ENCODE measurements at places on chromosomes 4 and X. TPM values are rescaled to one million over a fixed set of nuclear protein-coding genes. Genes with fewer than 3 reads are reported as not detected.

Gene ARHGAP4
- total RNA-seq: 57.8 TPM

Gene FAT1
- total RNA-seq: 124 TPM

Gene CLIC2
- total RNA-seq: 0.56 TPM

Gene SMAD1
- total RNA-seq: 33.6 TPM

Gene HOPX
- not detected for total RNA-seq

Gene SASH3
- total RNA-seq: not detected

Gene CSAG3
- total RNA-seq: not detected

Gene GABRQ
- 7.8 TPM for total RNA-seq

Gene CEP135
- total RNA-seq: 13.6 TPM

Gene PF4V1
- 0.66 TPM for total RNA-seq

Gene IL13RA2
- not detected for total RNA-seq

Gene PABPC5
- 3.1 TPM for total RNA-seq

Gene TTC29
- total RNA-seq: 0.12 TPM

All from GM23338 (cell line).